ENCODE measurements at places on chromosomes 4 and X. TPM values are rescaled to one million over a fixed set of nuclear protein-coding genes. Genes with fewer than 3 reads are reported as not detected.

- no peak for DNase-seq
These were observed 99.9 kb upstream of the MAOA start for GRCh38 chrX:43556207-43556606.

- no peak for DNase-seq
These were observed 145.1 kb downstream of the CAMK2D start for GRCh38 chr4:113616443-113616842.

DNA sequence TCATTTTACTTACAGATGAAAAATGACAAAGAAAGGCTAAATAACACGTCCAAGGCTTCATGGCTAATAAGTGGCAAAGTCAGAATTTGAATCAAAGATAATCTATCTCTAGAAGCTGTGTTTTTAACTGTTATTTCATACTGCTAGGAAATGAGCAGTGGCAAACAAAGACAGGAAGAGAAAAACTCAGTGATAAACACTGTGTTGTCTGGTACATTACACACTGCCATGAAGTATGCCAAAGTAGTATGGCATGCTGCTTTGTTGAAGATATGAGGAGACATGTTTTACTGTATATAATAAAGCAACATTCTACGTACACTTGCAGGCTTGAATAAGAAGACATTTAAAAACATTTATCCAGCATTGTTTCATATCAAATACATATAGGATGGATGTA, 49.5 kb downstream of the TIGD2 start:
- DNase-seq: no peak

The GAR1 gene
- 19.3 TPM for total RNA-seq

- peak; percentile 69 for DNase-seq
These were observed 115.7 kb upstream of the TEX13C start for GRCh38 chrX:125203737-125204578.
